ENCODE measurements at places on chromosomes 2 and 18.
A peak's percentile ranks its signal among the peaks of the same experiment; 100 is the strongest.

DNA sequence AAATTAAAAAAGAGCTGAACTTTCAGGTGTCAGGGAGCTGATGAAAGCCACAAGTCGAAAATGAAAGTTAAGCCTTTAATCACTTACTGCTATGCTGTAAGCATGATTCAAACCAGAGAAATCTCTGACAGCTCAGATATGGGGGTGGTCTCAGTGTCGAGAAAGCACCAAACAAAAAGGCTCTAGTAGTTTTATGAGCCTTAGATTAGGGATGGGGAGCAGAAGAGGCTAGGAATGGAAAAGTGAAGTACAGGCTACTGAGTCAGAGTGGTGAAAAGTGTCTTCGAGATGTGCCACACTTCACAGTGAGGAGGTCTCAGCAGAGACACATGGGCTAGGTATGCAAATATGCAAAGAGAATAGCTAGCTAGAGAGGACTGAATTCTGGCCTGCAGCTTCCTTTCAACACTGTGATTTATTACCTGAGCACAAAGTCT, 482.2 kb downstream of the SPAG16 start:
- no peak for DNase-seq

- DNase-seq: no peak
Observed at GRCh38 chr2:6958616-6959235, 41.5 kb downstream of the RNF144A start.

- DNase-seq: no peak
Observed at GRCh38 chr18:2494921-2495320, 76.4 kb downstream of the METTL4 start.

DNA sequence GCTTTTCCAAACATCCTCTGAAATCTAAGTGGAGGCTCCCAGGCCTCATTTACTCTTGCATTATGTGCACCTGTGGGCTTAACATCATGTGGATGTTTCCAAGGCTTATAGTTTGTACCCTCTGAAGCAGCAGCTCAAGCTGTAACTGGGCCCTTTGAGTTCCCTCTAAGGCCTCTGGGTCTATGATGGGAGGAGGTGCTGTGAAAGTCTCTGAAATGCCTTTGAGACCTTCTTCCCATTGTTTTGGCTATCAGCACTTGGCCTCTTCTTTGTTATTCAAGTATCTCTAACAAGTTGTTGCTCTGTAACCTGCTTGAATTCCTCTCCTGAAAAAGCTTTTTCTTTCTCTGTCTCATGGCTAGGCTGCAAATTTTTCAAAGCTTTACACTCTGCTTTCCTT, 58.1 kb upstream of the MYT1L start:
- no peak for DNase-seq

- DNase-seq: no peak
Observed at GRCh38 chr2:44680983-44681531, 260.4 kb upstream of the SIX3 start.

DNA sequence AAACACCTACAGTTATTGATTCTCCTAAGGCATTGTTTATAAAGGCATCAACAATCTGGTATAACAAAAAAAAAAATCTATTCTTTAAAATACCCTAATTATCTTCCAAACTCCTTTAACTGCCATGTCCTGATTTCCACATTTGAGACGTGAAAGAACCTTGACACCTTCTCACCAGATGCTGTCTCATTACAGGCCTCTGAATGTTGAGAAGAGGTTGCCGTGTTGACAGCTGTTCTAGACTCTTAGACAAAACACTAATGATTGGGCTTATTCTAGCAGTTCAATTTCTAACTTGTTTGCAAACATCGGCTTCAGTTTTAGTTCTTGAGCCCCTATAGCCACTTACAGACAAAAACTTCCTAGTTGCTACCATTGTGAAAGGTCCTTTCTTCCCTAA, 988.8 kb downstream of the LRP1B start:
- DNase-seq: no peak

GRCh38 chr2:196821195-196821594, 12.0 kb upstream of the C2orf66 start:
- DNase-seq: no peak

DNA sequence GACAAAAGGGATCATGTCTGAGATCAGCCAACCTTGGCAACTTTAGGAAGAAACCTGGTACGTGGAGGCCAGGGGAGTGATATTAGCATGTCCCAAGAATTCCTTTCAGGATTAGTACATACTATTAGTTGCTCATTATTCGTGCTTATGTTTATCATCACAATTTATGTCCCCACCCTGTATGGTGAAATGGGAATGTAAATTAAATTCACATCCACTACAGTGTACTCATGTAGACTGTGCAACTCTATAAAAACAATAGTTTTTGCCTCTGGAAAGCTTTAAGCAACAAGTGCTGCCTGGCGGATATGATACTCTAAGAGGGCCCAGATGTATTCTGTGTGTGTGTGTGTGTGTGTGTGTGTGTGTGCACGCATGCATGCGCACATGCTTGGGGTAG, 110.7 kb downstream of the GALNT14 start:
- DNase-seq: no peak

DNA sequence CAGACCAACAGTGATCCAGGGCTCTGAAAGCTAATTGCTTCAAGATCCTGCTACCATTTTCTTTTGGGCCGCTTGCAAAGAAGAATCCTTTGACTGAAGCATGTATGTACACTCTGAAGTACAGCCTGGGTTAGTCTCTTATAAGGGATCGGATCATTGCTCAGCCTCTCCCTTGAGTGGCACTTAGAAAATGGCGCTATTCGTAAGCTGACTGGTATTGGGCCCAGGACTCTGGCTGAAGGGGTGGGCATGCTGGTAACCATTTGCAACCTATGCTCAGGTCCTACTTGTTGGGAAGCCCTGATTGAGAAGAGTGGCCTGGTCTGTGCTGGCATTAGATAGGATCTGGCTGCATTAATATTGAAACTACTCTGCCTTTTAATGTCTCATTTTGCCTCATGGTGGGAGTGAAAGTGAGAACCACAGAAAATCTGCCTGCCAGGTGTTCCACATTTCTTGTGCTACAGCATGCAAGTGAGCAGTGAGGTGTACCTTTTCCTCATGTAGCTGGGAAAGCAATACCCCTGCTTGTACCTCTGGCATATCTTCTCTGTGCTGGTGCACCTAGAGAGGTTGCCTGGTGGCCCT, 661 bp upstream of the MGAT5 start:
- no peak for DNase-seq

- DNase-seq: no peak
Observed at GRCh38 chr2:132652474-132652873, 17.5 kb downstream of the LYPD1 start.

DNA sequence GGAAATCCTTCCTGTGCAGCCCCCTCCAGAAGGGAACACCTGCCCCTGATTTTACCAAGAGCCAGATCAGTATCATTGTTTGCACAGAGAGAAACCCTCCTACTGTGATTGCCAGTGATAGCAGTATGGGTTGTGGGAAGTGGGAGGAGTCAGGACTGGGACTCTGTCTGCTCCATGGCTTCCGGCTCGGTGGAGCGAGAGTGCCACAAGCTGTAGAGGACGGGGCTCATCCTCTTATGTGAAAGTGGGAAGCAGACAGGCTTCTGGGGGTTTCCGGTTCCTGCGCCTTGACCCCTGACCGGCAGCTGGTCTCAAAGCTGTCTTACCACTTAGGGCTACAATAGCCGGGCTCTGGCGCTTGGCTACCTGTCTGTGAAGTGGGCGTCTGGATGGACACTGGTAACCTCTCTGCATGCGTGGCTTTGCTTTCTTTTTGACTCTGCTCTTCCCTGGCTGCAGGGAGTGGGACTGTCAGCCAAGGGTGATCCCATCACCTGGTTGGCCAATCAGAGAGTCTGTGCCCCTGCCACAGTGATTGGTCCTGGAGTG, 79.7 kb downstream of the BCL2L11 start:
- DNase-seq: no peak

GRCh38 chr2:215396595-215397313, 39.1 kb downstream of the FN1 start:
- no peak for DNase-seq

- peak; percentile 58 for DNase-seq
Observed at GRCh38 chr18:58313491-58314032, 269.5 kb downstream of the NEDD4L start.

- no peak for DNase-seq
Observed at GRCh38 chr2:219510512-219511135, 3.7 kb upstream of the ASIC4 start.

- DNase-seq: peak; percentile 10
Observed at GRCh38 chr2:88452565-88452905, at the start of gene FOXI3. Gene FOXI3 (minus strand): TSS chr2:88452693. CDS start chr2:88452535, 158 bp downstream.

GRCh38 chr2:64296695-64297346, 152.6 kb upstream of the PELI1 start:
- DNase-seq: no peak

- DNase-seq: no peak
Observed at GRCh38 chr2:200456567-200456966, 53.3 kb downstream of the KCTD18 start.

- no peak for DNase-seq
Observed at GRCh38 chr2:13089971-13090370, 373.2 kb downstream of the TRIB2 start.

DNA sequence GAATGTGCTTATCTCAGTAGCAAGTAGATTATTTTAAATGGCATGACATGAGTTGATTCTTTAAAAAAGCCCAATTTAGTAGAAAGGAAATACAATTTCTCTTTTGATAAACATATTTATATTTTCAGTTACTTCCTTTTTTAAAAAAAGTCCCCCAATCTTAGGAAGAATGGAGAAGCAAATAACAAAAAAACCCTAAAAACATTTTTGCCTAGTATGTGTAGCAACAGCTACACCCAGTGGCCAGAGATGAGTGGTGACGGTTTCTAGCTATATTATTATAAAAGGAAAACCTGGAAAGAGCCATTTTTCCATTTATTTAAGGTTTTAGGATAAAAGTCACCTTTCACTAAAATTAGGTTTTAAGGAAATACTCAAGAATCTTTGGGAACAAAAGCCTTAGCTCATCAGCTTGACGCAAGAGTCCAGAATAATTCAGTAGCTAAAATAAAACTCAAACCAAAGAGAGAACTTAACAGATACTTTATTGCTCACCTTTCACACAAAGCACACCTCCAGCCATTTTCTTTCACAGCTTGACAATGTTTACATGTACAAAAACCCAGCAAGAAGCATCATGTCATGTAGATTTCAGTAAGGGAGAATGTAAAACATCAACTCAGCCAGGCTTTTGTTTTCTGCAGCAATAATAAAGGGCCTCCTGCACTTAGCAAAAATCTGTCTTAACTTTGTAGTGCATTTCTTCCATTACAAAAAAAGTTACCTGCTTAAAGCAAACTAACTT, 15.7 kb downstream of the FAM98A start:
- DNase-seq: peak; percentile 35

DNA sequence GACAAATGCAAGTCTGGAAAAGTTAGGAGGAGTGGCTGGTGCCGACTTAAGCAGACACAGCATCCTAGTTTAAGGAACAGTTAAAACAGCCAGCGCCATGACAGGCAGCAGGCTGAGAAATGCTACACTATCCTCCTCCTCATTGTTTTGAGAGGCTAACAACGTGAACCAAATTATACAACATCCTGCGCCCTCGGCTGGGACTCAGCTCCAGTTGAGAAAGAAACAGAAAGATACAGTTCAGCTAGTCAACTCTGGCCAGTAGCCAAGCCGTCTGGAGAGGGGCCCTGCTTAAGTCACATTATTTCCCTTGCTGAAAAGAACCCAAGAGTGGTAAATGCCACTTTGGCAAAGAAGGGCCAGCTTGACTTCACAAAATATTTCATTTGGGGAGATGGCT, 90.2 kb downstream of the BCL11A start:
- peak; percentile 86 for DNase-seq

DNA sequence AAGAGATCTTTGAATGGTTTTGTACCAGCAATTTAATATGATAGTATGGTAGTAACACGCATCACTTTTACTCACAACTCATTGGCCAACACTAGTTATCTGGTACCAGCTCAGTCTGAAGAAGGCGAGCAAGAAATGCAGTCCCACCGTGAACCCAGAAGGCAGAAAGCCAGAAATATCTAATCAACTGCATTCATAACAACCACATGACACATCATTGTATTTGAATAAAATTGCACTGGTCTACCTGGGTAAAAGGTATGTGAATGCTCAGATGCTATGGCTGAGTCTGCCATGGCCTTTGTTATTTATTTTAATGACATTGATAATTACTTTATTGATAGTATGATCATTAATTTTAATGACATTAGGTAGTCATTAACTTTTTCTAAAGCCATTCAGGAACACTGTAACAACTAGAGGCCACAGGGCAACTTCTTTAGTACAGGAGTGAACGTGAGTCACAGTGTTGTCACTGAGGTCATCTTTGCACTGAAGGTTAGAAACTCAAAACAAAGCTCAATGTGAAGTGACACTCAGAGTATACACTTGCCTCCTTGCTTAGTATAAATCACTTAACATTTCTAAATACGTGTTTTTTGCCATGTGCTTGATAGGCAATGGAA, 475.6 kb upstream of the TNP1 start:
- no peak for DNase-seq

All from thyroid gland (tissue), 4 donors.